ENCODE measurements at places on chromosomes 3 and 15. TPM values are rescaled to one million over a fixed set of nuclear protein-coding genes. Genes with fewer than 3 reads are reported as not detected.

INKA1 gene
- total RNA-seq, result 5.8 TPM

OR5K4 gene
- total RNA-seq, result not detected

ZNF80 gene
- total RNA-seq, result not detected

HLTF gene
- 40.3 TPM for total RNA-seq

KCNH8 gene
- total RNA-seq, result under 0.01 TPM

SEMA3B gene
- 0.40 TPM for total RNA-seq

LRRFIP2 gene
- total RNA-seq, result 89.4 TPM

CBLB gene
- total RNA-seq, result 31.0 TPM

CCDC54 gene
- total RNA-seq, result not detected

CLDN11 gene
- total RNA-seq, result 7.5 TPM

KBTBD12 gene
- not detected for total RNA-seq

SLC2A2 gene
- total RNA-seq, result not detected

LCMT2 gene
- 7.0 TPM for total RNA-seq

ARL8B gene
- total RNA-seq, result 86.4 TPM

RGMA gene
- total RNA-seq, result not detected

SEMA3G gene
- 9.8 TPM for total RNA-seq

KLHL40 gene
- total RNA-seq, result under 0.01 TPM

PLCB2 gene
- 0.40 TPM for total RNA-seq

MYH15 gene
- total RNA-seq, result 0.53 TPM

ANKUB1 gene
- total RNA-seq, result not detected

NTRK3 gene
- not detected for total RNA-seq

DTWD1 gene
- 17.7 TPM for total RNA-seq

GOLGA8Q gene
- 0.66 TPM for total RNA-seq

GNB4 gene
- total RNA-seq, result 113 TPM
